ENCODE measurements at places on chromosomes 2 and 18. TPM values are rescaled to one million over a fixed set of nuclear protein-coding genes. Genes with fewer than 3 reads are reported as not detected.

DNA sequence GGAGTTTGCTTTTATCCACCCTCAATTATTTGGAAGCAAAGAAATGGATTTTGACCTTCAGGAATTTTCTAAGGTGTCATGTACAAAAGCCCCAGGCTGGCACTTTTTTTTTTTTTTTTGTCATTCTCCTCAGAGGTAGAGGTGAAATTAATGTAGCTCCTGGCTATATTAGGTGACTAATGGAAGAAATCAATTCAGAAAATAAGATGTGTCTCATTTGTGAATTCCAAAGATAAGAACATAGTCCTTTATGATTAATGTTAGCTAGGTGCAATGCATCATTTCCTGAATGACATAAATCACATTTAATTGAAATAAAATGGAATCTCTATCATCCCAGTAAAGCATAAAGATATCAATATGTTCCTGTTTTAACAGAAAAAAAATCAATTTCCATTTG lies 477.6 kb downstream of the FBXO15 start:
- H3K4me3 ChIP-seq, result no peak overlapping the region
- H3K27ac ChIP-seq, result no peak overlapping the region
- no peak for DNase-seq
- H3K27me3 ChIP-seq, result peaks cover 2% of the 10 kb centered on the region
- H3K36me3 ChIP-seq, result no peaks in the 10 kb centered on the region

- H3K36me3 ChIP-seq, result no peaks in the 10 kb centered on the region
- H3K4me3 ChIP-seq, result no peak overlapping the region
- DNase-seq, result no peak
- H3K4me1 ChIP-seq, result no peaks in the 10 kb centered on the region
Observed at GRCh38 chr18:22391407-22392345, 26.0 kb downstream of the CTAGE1 start.

DNA sequence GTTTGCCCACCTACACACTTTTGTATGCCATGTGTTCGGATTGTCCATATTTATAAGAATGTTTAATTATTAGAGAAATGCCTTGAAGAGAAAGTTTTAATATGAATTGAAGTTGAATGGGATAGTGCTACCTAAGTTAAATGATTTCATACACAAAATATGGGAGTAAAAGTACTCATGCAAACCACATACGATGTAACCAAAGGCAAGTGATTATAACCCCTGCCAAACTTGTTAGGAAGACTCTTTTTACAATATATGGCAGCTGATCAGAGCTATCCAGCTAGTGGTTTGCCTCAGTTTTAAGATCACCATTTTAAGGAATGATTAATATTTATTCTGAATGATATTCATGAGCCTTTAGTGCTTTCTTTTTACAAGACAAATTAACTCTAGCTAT lies 106.7 kb downstream of the MYO1B start:
- H3K27me3 ChIP-seq, result no peaks in the 10 kb centered on the region
- no peaks in the 10 kb centered on the region for H3K36me3 ChIP-seq
- no peak overlapping the region for H3K27ac ChIP-seq
- no peak for DNase-seq
- H3K4me1 ChIP-seq, result no peaks in the 10 kb centered on the region

GRCh38 chr2:105384861-105385260 lies 14.0 kb downstream of the FHL2 start:
- H3K36me3 ChIP-seq, result no peaks in the 10 kb centered on the region
- no peak for DNase-seq

Gene CYS1
- total RNA-seq, result 0.24 TPM

Gene FRZB
- total RNA-seq, result not detected

DNA sequence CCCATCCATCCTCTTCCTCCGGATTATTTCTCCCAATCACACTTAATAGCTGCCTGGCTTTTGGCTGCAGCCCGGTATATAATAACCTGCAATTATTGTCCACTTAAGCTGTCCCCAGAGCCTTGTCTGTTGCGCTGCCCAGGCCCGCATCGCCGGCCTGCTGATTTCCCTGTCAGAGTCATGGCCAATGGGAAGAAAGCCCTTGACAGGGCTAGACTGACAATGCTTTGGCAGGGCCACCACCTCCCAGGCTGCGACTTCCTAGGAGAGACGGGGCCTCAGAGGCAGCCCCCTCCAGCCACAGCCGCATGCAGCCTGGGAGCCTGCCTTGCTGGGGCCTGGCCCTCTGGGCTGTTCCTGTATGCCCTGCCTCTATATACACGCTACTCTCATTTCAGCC lies 10.0 kb upstream of the CELF4 start:
- H3K4me3 ChIP-seq, result no peak overlapping the region

GRCh38 chr2:62998949-62999348 lies 51.7 kb upstream of the OTX1 start:
- H3K36me3 ChIP-seq, result peaks cover 5% of the 10 kb centered on the region
- H3K4me3 ChIP-seq, result no peak overlapping the region
- H3K27me3 ChIP-seq, result no peaks in the 10 kb centered on the region
- no peak for DNase-seq

Gene GALR1
- total RNA-seq, result not detected

Gene IL1B
- 0.33 TPM for total RNA-seq

Gene CCL20
- total RNA-seq, result 4.4 TPM

DNA sequence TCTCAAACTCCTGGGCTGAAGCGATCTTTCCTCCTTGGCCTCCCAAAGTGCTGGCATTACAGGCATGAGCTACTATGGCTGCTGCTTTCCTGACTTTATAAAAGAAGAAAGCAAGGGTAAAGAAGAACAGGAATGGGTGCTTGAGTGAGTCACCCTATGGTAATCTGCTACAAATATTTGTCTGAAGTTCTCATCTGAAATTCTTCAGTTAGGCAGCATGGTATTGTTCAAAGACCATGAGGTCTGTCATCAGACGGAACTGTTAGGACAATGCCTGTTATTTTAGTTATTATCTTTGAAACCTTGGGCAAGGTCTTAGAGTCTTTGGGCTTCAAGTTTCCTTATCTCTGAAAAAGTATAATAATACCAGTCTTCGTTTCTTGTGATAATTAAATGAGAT lies 695.8 kb downstream of the RNF144A start:
- H3K36me3 ChIP-seq, result no peaks in the 10 kb centered on the region
- no peak overlapping the region for H3K4me3 ChIP-seq
- no peak overlapping the region for H3K27ac ChIP-seq
- no peak for DNase-seq
- H3K27me3 ChIP-seq, result no peaks in the 10 kb centered on the region

DNA sequence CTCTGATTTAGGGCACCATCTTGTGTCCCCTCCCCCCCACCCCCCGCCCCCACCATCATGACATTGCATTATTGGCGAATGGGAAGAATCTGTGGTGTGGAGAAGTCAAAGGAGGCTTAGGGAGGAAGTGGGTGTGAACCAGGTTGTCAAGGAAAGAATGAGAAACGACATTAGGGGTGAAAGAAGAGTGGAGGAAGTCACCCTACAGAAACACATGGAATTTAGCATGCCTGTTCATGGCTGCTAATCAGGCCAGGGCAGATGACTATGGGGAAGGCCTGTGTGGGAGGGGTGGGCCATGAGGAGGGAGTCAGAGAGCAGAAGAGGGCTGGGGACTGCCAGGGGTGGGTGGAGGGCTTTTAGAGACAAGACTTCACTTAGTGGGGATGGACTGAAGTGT lies 81.6 kb downstream of the AOX1 start:
- H3K4me3 ChIP-seq, result no peak overlapping the region
- H3K36me3 ChIP-seq, result no peaks in the 10 kb centered on the region
- peaks cover 2% of the 10 kb centered on the region for H3K4me1 ChIP-seq
- H3K27ac ChIP-seq, result no peak overlapping the region
- peaks cover 2% of the 10 kb centered on the region for H3K27me3 ChIP-seq

- no peak overlapping the region for H3K4me3 ChIP-seq
- peak overlapping the region; percentile 1 for H3K27ac ChIP-seq
- peaks cover 30% of the 10 kb centered on the region for H3K4me1 ChIP-seq
- peaks cover 71% of the 10 kb centered on the region for H3K36me3 ChIP-seq
Observed at GRCh38 chr2:126676221-126677175, 20.5 kb downstream of the GYPC start.

- peaks cover 10% of the 10 kb centered on the region for H3K27me3 ChIP-seq
- peak overlapping the region; percentile 95 for H3K4me3 ChIP-seq
- peaks cover 25% of the 10 kb centered on the region for H3K4me1 ChIP-seq
- H3K36me3 ChIP-seq, result no peaks in the 10 kb centered on the region
Observed at GRCh38 chr2:202375033-202375608, 1.0 kb upstream of the BMPR2 start.

Gene CLEC4F
- not detected for total RNA-seq

DNA sequence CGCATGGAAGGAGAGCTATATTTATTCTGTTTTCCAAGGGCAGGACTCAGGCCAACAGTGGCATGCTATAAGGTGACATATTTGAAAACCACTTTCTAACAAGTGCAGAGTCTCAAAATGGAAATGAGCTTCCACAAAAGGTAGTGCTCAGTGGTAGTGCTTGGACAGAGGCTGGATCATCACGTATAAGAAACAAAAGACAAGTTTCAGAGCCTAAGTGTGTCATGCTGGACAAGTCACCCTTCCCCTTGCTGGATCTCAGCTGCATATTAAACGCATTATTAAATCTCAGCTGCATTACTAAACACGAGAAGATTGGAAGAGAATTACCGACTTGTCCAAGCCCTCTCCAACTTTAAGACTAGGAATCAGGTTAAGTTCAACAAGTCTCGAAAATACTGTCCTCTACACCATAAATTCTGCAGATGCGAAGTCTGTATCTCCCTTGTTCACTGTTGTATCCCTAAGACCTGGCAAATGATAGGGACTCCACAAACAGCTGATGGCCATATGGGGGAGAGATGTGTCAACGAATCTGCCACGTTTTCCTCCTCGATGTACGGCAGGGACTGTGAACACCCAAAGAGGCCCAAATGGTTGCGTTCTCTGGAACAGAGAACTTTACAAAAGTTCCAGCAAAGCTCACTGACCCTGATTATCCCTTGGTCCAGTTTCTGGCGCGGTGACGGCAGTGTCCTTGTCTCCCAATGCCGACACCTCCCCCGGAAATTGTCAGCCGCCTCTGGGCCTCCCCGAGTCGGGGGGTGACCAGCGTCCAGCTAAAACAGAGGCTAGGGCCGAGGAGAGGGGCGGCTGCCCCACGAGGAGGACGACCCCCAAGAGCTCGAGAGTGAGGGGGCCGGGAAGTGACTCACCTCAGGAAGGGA lies 611 bp downstream of the NOL10 start:
- no peak for DNase-seq
- no peaks in the 10 kb centered on the region for H3K27me3 ChIP-seq
- H3K27ac ChIP-seq, result no peak overlapping the region
- peaks cover 9% of the 10 kb centered on the region for H3K36me3 ChIP-seq
- peaks cover 10% of the 10 kb centered on the region for H3K4me1 ChIP-seq

- peaks cover 2% of the 10 kb centered on the region for H3K4me1 ChIP-seq
- no peak for DNase-seq
- no peak overlapping the region for H3K27ac ChIP-seq
- H3K36me3 ChIP-seq, result no peaks in the 10 kb centered on the region
Observed at GRCh38 chr2:172671501-172671900, 64.1 kb upstream of the RAPGEF4 start.

- no peaks in the 10 kb centered on the region for H3K27me3 ChIP-seq
- H3K36me3 ChIP-seq, result peaks cover 34% of the 10 kb centered on the region
- H3K4me3 ChIP-seq, result peak overlapping the region; percentile 32
- no peak for DNase-seq
Observed at GRCh38 chr2:177241711-177242120, 22.8 kb downstream of the NFE2L2 start.

DNA sequence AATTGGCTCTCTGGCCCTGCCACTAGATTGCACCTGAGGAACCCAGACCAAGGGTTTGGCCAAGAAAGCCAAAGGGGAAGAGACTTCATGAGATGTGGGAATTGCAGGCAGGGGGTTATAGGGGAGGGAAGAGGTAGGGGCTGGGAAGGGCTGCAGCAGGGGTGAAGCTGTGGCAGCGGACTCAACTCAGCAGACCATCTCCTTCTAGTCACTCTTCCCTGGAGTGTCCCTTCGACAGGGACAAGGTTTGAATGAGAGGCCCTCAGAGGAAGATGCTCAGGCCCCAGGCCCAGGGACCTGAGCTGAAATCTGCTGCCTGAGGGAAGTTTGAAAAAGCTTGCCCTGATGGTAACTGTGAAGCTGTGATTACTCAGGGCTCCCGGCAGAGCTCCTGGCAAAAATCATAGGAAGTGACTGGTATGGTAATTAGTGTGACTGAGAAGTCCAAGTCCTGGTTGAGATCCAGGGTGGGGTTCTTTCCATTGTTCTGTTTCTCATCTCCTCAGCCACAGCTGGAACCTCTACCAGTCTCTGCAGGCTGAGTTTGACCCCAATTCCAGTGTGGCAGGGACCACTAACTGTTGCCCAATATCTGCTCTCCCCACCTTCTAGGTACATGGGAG lies 300.9 kb downstream of the CYP26B1 start:
- no peak overlapping the region for H3K4me3 ChIP-seq
- H3K27me3 ChIP-seq, result peaks cover 2% of the 10 kb centered on the region
- H3K27ac ChIP-seq, result no peak overlapping the region
- H3K4me1 ChIP-seq, result no peaks in the 10 kb centered on the region
- DNase-seq, result no peak

GRCh38 chr18:25067275-25068025 lies 284.5 kb downstream of the ZNF521 start:
- no peak overlapping the region for H3K4me3 ChIP-seq
- no peaks in the 10 kb centered on the region for H3K4me1 ChIP-seq
- no peaks in the 10 kb centered on the region for H3K36me3 ChIP-seq
